ENCODE measurements at places on chromosomes 3 and 15. TPM values are rescaled to one million over a fixed set of nuclear protein-coding genes. Genes with fewer than 3 reads are reported as not detected.

- no peak for DNase-seq
Observed at GRCh38 chr3:84601303-84601702, 357.5 kb upstream of the CADM2 start.

- no peak for DNase-seq
Observed at GRCh38 chr3:52495777-52496602, 852 bp downstream of the STAB1 start.

- no peak for DNase-seq
Observed at GRCh38 chr15:77097248-77097721, 26.4 kb upstream of the TSPAN3 start.

DNA sequence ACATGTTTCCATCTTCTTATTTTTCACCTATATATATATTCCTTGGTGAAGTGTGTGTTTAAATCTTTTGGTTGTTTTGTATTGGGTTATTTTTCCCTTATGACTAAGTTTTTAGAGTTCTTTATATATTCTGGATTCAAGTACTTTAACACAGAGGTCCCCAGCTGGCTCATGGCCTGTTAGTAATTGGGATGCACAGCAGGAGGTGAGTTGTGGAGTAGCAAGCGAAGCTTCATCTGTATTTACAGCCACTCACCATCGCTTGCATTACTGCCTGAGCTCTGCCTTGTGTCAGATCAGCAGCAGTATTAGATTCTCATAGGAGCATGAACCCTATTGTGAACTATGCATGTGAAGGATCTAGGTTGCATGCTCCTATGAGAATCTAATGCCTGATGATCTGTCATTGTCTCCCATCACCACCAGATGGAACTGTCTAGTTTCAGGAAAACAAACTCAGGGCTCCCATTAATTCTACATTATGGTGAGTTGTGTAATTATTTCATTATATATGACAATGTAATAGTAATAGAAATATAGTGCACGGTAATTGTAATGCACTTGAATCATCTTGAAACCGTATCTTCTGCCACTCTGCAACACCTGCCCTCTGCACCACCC is 151.6 kb downstream of the RSRC1 start:
- no peak for DNase-seq

- DNase-seq = no peak
Observed at GRCh38 chr15:62999923-63000561, 42.5 kb upstream of the TPM1 start.

DNA sequence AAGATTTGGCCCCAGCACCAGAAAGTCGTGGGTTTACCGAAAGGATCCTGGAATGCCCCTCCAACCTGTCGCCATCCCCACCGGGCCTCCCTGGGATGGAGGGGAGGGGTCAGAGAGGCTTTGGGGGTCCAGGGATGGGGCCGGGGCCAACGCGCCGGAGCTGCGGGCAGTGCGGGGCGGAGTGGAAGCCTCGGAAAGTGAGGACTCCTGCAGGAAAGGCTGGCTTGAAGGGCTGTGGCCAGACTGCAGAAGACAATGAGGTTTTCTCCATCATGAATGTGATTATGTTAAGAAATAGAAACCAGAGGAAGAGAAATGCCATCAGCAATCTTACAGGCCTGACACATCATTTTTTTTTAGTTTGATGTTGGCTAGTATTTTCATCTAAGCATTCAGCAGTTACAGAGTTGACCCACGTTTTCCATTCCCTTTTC is 738 bp downstream of the YEATS2 start:
- peak; percentile 36 for DNase-seq

DNA sequence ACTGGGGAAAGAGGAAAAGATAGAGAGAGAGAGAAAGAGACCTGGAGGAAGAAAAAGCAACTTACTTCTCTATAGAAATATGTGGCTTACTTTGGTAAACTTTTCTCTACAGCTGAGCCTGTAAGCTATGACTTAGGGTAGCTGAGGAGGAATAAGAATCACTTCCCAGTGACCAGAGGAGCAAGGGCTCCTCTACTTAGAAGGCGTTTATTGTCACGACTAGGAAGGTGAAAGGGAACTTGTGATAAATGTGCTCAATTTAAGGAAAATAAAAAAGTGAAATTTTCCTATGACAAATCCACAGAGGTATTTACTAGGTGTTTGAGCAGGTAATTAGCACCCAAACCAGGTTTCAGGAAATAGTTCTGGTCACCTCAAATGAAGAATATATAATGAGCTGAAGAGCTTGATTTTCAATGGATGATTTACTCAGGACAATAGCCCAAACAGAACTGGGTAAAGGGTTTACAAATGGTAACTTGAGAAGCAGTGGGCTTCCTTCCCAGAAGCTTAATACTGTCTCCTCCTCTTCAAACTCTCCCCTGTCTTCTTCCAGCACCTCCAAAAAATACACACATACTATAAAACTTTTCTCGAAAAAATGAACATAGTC is 46.1 kb downstream of the SOX2 start:
- no peak for DNase-seq

GRCh38 chr3:8303466-8303865 is 198.2 kb upstream of the LMCD1 start:
- DNase-seq = no peak

DNA sequence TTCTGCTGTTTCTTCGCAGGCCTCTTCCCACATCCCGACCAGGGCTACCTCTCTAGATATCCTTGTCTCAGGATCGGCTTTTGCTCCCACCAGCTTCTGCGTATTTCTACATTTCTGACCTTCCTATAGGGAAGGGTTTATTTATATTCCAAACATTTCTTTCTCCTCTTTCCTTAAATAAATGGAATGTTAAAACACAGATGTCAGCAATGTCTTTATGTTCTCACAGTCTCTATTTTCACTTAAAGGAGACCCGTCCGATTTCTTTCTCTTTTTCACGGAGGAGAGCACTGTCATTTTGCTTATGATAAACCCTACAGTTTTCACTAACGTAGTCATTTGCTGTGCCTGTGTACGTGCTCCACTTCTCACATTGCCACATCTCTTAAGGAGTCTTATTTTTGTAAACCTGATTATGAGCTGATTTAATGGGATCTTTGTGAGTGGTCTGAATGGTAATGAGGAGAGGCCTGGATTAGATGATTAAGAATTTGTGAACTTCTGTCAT is 630 bp downstream of the KIF15 start:
- no peak for DNase-seq

GRCh38 chr3:58157700-58158099 is 53.1 kb downstream of the DNASE1L3 start:
- no peak for DNase-seq

DNA sequence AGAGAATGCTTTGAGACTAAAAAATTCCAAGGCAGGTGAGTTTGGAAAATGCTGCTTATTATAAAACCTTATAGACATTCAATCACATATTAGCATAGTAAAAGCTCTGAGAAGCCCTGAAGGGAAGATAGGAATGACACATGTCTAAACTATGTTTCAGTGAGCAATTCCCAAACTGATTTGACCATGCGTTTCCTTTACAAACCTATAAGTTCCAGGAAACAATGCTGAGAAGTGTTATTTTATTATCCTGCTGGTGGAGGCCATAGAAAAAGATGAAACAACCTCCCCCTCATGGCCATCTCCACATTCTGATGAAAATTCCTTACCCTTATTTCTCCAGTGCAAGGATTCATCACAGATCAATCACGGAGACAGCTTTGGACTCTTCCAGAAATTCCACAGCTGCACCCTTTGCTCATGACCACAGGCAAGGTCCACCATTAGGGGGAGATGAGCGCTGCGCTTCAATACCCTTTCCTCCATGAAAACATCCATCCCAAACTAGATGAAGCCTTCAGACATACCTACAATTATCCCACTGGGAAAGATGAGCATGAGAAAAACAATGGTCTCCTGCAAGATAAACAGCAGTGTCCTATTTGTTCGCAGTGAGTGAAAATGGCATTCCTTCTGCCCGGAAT is 372.1 kb downstream of the MAGI1 start:
- DNase-seq = no peak

DNA sequence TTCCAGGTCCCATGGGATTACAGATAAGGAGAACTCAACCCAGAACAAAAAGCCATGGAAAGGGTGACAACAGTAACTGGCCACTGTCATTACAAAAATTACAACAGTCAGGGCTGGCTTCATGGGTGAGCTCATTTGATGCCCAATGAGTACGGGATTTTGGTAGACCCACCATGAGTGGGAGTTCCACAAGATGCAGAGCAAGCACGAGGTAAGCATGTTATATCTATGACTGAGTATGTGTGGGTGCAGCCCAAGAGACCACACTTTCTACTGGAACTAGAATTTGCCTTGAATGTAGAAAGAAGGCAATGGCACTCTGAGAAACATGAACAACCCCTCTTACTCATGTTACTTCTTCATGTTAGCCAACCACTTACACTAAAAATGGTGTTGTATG is 83.3 kb downstream of the IGF2BP2 start:
- DNase-seq = no peak

- no peak for DNase-seq
Observed at GRCh38 chr15:68414206-68414555, 17.8 kb downstream of the ITGA11 start.

DNA sequence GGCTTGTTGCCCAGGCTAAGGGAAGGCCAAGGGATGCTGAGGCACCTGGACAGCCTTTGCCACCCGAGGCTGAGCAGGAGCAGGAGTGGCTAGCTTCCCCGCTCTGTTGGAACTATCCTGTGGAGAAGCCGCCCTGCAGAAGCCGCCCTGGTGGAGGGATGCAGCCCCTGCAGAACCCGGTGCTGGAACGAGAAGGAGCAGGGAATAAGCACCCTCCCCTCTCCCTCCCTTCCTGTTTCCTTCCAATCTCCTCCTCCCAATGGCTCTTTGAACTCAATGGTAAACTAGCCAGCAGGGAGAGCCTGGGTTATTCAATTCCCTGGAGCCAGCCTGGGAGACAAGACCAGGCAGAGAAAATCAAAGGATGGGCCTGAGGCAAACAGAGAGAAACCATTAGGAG is 11.8 kb upstream of the HRG start:
- no peak for DNase-seq

DNA sequence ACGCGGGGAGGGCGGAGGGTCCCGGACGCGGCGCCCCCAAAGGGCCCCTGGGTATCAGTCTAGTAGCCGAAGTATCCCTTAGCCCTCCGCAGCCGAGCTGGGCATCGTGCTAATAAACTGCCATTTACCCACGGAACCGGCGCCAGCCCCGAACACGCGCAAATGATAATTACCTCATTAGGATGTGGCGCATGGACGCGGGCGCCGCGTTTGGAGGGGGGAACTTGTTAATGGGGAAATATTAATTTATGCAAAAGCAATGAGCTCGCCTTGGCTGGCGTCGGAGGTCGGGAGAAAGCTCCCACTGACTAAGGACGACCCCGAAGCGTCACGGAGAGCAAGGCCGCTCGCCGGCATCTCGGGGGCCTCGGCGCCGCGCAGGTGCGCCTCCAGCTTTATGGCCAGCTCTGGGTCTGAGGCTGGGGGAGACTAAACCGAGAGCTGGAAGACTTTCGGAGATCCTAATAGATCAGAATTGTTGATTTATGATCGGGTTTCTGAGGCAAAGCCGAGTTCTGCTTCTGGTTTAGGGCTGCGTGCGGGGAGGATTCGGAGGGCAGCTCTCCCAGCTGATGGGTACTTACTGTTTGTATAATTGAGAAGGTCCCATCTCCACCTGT is 474 bp upstream of the FEZF2 start:
- no peak for DNase-seq

DNA sequence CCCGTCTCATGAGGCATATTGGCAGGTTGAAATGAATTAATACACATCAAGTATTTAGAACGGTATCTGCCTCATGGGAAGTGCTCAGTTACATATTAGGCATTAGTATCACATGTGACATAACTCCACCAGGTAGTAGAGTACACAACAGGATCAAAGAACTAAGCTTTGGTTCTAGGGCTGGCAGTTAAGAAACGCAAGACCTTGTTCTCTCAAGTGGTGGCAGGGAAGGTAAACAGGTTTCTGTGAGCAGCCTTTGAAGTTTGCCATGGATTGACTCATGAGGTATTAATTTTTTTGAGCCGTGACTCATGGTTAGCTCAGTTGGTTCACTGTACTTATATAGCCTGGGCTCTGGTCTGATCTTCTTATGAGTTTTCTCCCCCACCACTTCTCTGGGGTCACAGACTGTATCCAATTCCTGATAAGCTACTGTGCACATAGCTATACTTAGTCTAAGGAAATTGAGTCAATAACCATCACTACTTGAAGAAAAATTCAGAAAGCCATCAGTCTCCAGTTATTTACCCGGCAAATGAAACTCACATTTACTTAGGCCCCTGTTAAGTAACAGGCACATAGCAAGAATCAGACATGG is 155.6 kb upstream of the STT3B start:
- DNase-seq = no peak

TGM5 gene
- not detected for total RNA-seq

SSR3 gene
- total RNA-seq = 101 TPM

EPHA3 gene
- total RNA-seq = 349 TPM

GASK1A gene
- 8.4 TPM for total RNA-seq

HRG gene
- not detected for total RNA-seq
